ENCODE measurements at places on chromosomes 4 and X.
A peak's percentile ranks its signal among the peaks of the same experiment; 100 is the strongest.

- no peak for DNase-seq
Observed at GRCh38 chrX:153561337-153561736, 37.6 kb downstream of the CCNQ start.

DNA sequence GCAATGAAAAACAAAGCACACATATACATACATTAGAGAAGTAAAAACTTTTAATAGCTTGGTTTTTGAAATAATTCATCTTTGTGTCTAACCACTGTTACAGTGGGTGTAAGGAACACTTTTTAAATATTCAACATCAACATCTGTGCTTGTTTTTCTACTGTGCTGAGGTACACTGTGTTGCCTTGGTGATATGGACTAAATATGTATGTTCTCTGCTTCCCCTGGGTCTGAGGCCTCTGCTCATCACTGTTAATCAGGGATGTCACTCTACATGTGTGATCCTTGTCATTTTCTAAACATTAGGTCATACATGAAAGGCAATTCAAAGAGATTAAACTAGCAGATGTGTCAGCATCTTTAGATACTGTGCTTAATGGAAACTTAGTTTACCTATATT, 10.9 kb downstream of the MCTS1 start:
- no peak for DNase-seq

- DNase-seq, result no peak
Observed at GRCh38 chr4:8546766-8547107, 33.5 kb upstream of the GPR78 start.

GRCh38 chrX:110381216-110381615, 22.6 kb downstream of the RTL9 start:
- no peak for DNase-seq

- no peak for DNase-seq
Observed at GRCh38 chr4:151961456-151961855, 200.6 kb upstream of the GATB start.

GRCh38 chrX:118152721-118153120, 36.1 kb upstream of the KLHL13 start:
- DNase-seq, result peak; percentile 0

DNA sequence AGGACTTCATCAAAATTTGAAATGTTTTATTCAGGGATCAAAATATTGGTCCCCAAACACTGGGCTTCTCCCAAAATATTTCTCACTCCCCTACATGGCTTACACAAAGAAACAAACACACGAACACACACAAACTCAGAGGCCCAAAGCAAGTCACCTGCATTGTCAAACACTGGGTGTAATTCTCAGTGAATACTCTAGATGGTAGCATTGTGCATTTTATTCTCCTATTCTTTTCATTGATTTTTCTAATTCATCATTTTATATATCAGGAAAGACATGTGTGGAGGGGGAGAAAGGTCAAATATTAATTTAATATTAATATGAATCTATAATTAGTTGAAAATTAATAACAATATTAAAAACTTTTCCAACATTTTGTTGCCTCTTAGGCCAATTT, 72.3 kb upstream of the TNMD start:
- DNase-seq, result peak; percentile 0

DNA sequence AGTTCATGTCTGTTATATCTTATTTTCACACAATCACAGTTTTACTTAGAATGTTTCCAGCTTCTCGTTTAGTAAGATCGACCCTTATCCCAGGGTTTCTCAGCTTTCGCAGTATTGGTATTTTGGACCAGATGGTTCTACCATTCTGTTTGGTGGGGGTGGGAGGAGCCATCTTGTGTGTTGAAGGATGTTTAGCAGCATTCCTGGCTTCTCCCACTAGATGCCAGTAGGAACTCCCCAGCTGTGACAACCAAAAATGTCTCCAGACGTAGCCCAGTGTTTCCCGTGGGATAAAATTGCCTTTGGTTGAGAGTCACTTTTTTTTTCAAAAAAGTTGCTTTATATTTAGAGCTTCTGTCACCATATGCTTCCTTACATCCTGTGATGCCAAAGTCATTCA, 90.9 kb upstream of the TLR2 start:
- no peak for DNase-seq

DNA sequence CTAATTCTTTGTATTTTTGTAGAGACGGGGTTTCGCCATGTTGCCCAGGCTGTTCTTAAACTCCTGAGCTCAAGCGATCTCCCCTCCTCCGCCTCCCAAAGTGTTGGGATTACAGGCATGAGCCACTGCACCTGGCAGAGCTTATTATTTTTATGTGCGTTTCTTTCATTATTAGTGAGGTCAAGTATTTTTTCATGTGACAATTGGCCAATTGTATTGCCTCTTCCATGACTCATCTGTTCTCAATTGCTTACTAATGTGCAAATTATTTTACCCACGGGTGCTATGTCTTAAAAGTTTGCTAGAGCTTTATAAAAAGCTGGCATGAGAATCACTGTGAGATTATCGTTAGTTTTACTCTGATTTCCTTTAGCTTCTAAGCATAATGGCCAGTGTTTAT, 13.0 kb upstream of the ARX start:
- DNase-seq, result no peak

DNA sequence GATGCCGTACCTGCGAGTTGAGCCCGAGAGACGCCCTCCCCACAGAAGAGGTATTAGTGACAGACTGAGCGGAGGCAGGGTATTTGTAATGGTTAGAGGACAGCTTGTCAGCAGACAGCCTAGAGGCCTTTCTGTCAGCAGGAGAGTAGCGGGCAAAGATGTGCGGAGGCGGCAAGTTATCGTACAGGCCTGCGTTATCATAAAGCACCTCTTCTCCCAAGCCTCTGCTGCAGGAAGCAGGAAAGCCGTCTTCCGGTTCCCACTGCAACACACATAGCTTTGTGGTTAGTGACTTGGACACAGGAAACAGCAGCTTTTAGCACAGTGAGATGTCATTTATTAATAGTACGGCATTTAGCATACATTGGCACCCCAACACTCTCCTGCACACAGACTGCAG, 158.3 kb downstream of the AFAP1 start:
- no peak for DNase-seq

DNA sequence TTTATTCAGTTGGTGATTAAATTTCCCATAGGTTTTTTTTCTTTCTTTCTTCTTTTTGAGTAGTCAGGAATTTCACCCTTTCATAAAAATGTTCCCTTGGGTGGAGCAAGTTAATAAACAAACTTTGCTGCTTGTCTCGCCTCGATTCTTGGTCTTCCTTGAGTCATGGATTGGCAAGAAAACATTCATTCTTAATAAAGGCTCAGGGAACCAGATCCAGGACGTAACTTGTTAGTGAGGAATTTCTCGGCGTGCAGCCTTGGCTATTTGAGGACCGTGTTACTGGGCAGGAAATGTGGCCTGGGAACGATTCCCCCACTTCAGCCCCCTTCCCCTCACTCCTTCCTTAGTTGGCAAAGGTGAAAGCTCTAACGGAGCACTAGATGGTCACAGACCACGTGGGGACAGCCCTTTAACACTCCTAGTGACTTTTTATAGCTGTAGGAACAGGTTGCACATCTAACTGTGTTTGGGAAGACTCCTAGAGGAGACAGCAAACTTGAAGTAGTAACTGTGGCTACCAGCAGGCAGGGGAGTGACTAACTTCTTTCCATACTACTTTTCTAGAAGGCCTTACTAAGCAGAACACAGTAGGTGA, 106.8 kb downstream of the UCHL1 start:
- DNase-seq, result peak; percentile 65

DNA sequence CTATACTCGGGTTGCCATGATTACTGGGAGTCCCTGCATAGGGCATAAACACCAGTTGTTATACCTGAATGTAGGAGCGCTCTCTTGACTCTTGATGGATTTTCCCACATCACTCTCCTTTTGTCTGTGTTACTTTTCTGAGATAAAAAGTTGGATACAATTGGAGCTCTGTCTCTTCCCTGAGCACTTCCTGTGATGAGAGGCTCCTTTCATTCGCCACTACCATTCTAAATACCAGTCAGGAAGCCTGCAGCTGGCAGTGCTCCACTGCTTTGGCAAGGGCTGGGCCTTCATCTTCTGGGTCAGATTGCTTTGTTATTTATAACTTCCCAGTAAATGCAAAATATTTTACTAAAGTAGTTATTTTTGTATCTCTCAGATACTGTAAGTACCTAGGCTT, 13.9 kb downstream of the TCEANC start:
- peak; percentile 66 for DNase-seq

GRCh38 chrX:132592880-132593279, 104.0 kb upstream of the MBNL3 start:
- no peak for DNase-seq

- no peak for DNase-seq
Observed at GRCh38 chr4:77170926-77171325, 13.9 kb downstream of the CCNG2 start.

GRCh38 chrX:10441464-10441863, 178.9 kb downstream of the MID1 start:
- no peak for DNase-seq

DNA sequence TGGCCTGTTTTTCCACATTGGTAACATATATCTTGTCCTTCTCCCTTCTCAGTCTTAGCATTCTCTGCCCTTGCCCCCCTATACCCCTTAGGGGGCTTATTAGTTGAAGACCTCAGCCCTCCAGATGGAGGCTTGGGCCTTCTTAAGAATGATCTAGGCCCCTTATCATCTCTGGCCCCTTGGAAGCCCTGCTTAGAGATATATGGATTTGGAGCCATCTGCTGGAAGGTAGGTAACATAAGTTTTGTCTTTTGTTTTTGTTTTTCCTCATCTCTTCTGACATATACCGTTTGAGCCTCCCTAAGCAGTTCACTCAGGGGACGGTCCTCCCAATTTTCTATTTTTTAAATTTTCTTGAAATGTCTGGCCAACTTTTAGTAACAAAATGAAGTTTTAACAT, 48.3 kb upstream of the NAP1L2 start:
- DNase-seq, result no peak

- DNase-seq, result no peak
Observed at GRCh38 chr4:152709675-152710438, 30.1 kb upstream of the TMEM154 start.

GRCh38 chr4:40379248-40379647, 44.1 kb downstream of the CHRNA9 start:
- no peak for DNase-seq

- DNase-seq, result no peak
Observed at GRCh38 chr4:1090036-1090435, 23.3 kb downstream of the RNF212 start.

DNA sequence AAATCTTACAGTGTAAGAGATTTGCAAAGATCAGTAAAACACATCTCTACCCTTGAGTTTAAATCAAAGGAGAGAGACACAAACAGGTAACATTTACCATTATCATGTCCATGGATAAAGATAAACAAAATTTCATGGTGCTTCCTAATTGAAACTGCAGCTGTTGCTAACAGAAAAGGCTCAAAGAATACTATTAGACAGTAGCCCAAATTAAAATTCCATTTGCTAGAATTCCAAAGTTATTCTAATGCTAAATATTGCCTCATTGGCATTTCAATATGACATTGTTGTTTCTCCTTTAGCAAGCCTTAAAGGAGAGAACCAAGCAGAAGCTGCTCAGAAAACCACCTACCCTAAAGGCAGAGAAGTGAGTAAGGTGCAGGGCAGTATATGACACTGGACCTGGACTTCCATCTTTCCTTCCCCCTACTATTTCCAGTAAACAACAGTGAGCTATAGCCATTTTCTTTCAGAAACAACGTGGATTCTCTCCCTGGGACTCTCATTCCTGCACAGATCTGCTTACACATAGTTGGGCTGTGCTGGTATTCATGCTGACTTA, 19.5 kb upstream of the ZCCHC13 start:
- DNase-seq, result no peak

DNA sequence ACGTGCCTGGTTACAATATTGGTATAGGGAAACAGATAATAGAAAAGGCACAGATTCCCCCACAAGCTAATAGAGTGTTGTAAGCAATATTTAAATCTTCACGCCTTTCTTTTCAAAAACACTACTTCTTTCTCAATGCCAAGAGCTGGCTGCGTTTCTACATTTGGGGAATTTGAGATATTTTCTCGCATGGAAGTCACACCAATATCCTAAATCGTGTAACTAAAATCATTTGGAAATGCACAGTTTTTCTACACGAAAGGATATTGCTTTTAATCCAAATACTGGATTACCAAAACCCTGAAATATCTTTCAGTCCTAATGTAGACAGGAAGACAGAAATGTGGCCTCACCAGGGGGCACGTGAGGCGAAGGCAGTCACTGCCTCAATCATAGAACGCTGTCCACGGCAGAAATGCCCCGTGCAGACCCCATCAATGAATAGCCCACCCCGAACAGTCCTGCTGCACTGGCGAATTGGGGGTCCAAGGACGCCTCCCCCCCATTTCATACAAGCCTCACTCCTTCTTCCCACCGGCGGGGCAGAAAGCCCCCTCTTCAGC, 106.6 kb downstream of the NSUN7 start:
- no peak for DNase-seq

DNA sequence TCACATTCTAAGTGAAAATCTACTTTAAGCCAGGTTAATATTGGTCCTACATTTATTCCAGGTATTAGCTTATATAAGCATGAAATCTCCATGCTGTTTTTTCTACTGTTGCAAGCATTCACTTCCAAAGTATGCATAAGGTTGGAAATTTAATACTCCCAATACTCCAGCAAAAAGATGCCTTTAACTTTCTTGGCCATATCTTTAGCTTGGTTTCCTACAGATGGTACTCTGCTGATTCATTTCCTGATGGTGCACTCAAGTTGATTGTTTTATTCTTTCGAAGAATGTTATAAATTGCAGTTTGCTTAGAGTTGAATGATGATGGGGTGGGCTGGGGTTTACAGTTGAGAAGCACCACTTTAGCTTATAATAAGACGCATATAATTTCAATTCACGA, 330.2 kb downstream of the PTTG2 start:
- no peak for DNase-seq

- no peak for DNase-seq
Observed at GRCh38 chrX:50098749-50099148, 102.1 kb downstream of the AKAP4 start.

GRCh38 chr4:11428231-11428898, at the start of gene HS3ST1:
Gene HS3ST1 (minus strand): TSS chr4:11428894. CDS start chr4:11400005, 28,889 bp downstream.
- DNase-seq, result no peak

DNA sequence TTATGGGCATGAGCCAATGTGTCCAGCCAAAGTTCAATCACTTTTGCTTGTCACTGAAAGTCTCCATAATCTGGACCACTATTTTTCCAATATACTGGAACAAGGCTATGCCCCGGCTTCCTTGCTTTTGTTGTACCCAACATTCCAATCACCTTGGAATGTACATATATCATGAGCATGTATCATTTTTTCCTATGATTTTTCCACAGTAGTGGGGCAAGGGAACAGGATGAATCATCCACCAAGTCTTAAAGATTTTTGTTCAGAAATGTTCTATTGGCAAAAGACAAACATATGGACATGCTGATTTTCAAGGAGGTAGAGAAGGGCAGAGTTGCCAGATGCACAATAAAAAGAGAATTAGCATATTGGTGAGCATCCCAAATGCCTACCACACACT, 548.1 kb upstream of the INTU start:
- no peak for DNase-seq

- DNase-seq, result no peak
Observed at GRCh38 chr4:56370377-56370776, 16.9 kb downstream of the AASDH start.
